Ascending aorta (tissue), 2 donors: ENCODE measurements at places on chromosomes 7 and 10. TPM values are rescaled to one million over a fixed set of nuclear protein-coding genes. Genes with fewer than 3 reads are reported as not detected.

The OR9A2 gene
- not detected for total RNA-seq

The CDC14C gene
- not detected for total RNA-seq

GRCh38 chr10:33315891-33316290 lies 18.6 kb downstream of the NRP1 start:
- H3K27me3 ChIP-seq: no peaks in the 10 kb centered on the region
- H3K4me1 ChIP-seq: no peaks in the 10 kb centered on the region
- no peak overlapping the region for H3K27ac ChIP-seq

GRCh38 chr10:47049056-47049851 lies 138.0 kb downstream of the PTPN20 start:
- H3K4me3 ChIP-seq: no peak overlapping the region
- peak overlapping the region; percentile 82 for H3K27ac ChIP-seq
- H3K27me3 ChIP-seq: no peaks in the 10 kb centered on the region
- H3K36me3 ChIP-seq: no peaks in the 10 kb centered on the region
- H3K4me1 ChIP-seq: peaks cover 20% of the 10 kb centered on the region

DNA sequence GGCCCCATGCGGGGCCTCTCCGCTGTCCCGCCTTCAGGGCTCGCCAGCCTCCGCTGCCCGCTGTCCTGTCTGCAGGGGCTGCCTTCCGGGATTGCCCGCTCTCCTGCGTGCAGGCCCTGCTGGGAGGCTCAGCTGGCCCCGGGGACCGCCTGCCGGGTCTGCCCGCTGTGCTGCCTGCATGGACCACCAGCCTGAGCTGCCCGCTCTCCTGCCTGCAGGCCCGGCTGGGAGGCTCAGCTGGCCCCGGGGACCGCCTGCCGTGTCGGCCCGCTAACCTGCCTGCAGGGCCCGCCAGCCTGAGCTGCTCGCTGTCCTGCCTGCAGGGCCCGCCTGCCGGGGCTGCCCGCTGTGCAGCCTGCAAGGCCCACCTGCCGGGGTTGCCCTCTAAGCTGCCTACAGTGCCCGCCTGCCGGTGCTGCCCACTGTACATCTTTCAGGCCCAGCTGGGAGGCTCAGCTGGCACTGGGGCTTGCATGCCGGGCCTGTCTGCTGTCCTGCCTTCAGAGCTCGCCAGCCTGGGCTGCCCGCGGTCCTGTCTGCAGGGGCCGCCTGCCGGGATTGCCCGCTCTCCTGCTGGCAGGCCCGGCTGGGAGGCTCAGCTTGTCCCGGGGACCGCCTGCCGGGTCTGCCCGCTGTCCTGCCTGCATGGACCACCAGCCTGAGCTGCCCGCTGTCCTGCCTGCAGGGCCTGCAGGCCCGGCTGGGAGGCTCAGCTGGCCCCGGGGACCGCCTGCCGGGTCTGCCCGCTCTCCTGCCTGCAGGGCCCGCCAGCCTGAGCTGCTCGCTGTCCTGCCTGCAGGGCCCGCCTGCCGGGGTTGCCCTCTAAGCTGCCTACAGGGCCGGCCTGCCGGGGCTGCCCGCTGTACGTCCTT lies 165.1 kb downstream of the GLRX3 start:
- no peak overlapping the region for H3K4me3 ChIP-seq
- no peaks in the 10 kb centered on the region for H3K36me3 ChIP-seq
- no peaks in the 10 kb centered on the region for H3K4me1 ChIP-seq
- no peaks in the 10 kb centered on the region for H3K27me3 ChIP-seq

DNA sequence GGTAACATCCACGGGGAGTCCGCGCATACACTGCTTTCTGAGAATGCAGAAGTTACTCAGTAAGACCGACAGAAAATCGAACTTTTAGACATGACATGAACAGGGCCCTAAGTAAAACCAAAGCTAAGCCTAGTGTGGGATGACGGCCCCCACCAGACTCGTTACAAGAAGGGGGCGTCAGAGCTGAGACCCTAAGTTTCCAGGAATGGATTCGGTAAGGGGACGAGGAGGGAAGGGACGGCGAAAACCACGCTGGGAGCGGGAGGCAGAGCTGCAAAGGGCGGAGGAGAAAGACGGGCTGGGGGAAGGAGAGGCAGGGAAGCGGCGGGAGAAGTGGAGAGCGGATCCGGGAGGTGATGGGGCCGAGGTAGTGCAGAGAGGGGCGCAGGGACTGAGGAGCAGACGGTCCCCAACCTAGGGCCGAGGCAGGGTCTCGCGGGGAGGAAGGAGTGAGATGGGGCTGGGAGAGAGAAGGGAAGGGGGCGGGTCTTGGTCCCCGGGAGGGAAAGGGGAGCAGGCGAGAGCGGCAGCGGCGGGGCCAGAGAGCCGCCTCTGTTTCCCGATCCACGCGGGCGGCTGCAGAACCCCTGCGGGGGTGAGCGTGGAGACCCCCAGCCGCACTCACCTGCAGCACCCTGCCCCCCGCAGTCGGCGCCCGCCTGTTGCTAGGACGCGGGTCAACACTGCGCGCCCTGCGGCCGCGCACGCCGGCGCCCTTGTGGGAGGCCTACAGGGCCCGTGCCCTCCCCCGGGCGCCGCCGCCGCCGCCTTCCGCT lies 513 bp downstream of the ODAD2 start:
- H3K4me1 ChIP-seq: no peaks in the 10 kb centered on the region
- H3K36me3 ChIP-seq: no peaks in the 10 kb centered on the region
- no peaks in the 10 kb centered on the region for H3K27me3 ChIP-seq
- no peak for DNase-seq

DNA sequence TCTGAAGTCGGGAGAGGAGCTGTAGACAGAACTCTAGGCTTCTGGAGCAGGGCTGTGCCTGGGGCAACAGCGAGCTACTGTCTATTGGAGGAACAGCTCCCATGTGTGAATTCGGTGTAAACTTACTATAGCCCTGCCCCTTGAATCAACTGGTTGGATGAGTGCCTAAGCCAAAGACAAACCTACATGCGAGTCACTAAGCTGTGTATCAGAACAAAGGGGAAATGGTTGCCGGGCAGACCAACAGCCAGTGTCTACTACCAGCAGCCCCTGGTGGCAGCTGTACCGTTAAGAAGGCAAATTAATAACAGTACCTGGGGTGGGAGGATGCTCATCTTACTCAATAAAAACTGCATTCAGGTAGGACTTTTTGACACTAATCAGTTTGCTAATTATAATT lies 343.6 kb downstream of the ACTR3B start:
- no peaks in the 10 kb centered on the region for H3K36me3 ChIP-seq
- H3K4me1 ChIP-seq: no peaks in the 10 kb centered on the region
- H3K27ac ChIP-seq: no peak overlapping the region
- H3K4me3 ChIP-seq: no peak overlapping the region
- no peaks in the 10 kb centered on the region for H3K27me3 ChIP-seq

- H3K4me1 ChIP-seq: no peaks in the 10 kb centered on the region
- no peaks in the 10 kb centered on the region for H3K27me3 ChIP-seq
- no peak overlapping the region for H3K4me3 ChIP-seq
- peaks cover 27% of the 10 kb centered on the region for H3K36me3 ChIP-seq
- H3K27ac ChIP-seq: no peak overlapping the region
Measured at GRCh38 chr7:135205850-135206249, 5.5 kb downstream of the WDR91 start.

GRCh38 chr7:128935342-128935730 lies 2.4 kb upstream of the IRF5 start:
- H3K27me3 ChIP-seq: no peaks in the 10 kb centered on the region
- no peak for DNase-seq
- H3K27ac ChIP-seq: no peak overlapping the region
- no peaks in the 10 kb centered on the region for H3K36me3 ChIP-seq

DNA sequence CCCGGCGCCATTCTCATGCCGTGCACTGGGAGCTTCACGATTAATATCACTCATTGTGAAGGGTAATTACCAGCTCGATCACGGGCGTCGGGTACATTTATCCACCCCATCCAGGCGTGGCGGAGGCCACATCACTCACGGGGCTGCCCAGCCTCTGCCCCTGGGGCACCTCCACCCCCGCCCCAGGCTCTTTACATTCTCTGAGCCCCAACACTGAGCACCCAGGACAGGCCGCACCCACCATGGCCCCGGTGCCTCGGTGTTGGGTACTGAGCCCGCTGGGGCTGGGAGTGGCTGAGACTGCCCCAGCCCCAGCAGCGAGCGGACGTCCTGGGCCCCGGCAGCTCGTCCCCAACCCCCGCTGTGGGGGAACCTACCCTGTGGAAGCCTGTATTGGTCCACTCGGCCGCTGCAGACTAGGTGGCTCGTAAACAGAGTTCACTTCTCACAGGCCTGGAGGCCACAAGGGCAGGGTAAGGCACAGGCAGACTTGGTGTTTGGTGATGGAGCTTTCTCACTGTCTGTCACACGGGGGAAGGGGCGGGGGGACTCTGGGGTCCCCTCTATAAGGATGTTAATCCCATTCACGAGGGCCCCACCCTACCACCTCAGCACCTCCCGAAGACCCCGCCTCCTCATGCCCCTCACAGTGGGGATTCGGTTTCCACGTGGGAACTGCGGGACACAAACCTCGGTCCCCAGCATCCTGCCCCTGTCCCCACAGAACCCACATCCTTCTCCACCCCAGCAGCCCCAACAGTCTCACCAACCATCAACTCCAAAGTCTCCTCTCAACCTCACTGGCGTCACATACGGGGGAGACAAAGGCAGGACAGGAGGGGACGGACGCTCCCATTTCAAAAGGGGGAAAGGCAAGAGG lies 184.1 kb downstream of the ELFN1 start:
- H3K27ac ChIP-seq: no peak overlapping the region
- no peak for DNase-seq
- no peaks in the 10 kb centered on the region for H3K36me3 ChIP-seq
- no peaks in the 10 kb centered on the region for H3K27me3 ChIP-seq
- no peak overlapping the region for H3K4me3 ChIP-seq
- H3K4me1 ChIP-seq: no peaks in the 10 kb centered on the region

DNA sequence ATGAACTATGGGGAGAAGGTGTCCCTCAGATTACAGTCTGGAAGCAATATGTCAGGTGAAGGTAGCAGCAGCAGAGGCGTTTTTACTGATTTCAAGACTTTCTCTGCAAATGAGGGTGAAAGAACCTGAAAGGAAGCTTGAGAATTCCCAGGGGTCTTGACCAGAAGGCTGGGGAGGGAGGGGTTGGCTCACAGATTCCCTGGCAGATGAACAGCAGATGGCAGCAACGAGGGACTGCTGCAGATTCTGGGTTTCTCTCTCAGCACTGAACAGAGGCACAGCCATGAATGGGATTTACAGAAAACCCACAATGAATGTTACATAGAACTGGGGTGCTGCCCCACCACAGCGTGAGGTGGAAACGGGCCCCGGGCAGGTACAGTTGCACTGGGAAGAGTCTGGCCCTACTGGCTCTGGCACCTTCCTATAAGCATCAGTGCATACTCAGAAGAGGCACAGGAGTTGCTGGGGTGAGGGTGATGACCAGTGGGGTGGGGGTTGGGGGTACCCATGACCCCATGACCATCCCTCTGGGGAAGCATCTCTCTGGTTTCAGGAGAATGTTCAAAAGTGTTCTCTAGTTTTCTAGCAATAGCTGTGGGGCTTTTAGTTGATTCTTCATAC lies 317.8 kb downstream of the SH2D4B start:
- no peaks in the 10 kb centered on the region for H3K4me1 ChIP-seq
- H3K4me3 ChIP-seq: no peak overlapping the region

- no peak overlapping the region for H3K27ac ChIP-seq
- no peak for DNase-seq
- peaks cover 3% of the 10 kb centered on the region for H3K4me1 ChIP-seq
- no peak overlapping the region for H3K4me3 ChIP-seq
Measured at GRCh38 chr7:41449694-41450093, 253.2 kb downstream of the INHBA start.

DNA sequence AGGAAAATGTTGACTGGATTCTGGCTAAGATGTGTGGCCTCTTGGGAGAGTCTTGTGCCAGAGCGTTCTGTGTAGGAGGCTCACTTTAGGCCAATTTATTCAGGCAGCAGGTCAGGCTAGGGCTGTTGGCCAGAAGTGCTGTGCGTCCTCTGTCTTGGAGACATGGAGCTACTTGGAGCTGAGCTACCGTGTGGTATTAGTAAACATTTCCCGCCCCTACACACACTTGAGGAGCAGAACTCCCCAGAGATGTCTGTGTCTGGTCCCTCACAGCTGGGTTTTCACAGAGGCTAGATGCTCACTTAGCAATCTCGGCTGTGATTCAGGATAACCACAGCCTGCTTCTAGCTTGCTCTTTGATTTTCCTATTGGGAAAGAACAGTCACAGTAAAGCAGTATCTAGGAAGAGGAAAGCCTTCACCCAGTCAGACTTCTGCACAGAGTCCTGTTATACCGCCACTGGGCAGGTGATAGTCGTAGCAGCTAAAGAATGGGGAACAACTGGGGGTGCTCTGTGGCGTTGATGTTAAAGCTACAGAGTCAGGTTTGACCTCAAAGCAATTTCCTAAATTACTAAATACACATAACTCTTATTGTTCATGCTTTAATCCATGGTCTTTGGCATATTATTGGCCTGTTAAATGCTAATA lies 86.7 kb downstream of the MDFIC start:
- peak; percentile 78 for DNase-seq
- H3K4me3 ChIP-seq: no peak overlapping the region
- H3K36me3 ChIP-seq: no peaks in the 10 kb centered on the region
- no peaks in the 10 kb centered on the region for H3K27me3 ChIP-seq

DNA sequence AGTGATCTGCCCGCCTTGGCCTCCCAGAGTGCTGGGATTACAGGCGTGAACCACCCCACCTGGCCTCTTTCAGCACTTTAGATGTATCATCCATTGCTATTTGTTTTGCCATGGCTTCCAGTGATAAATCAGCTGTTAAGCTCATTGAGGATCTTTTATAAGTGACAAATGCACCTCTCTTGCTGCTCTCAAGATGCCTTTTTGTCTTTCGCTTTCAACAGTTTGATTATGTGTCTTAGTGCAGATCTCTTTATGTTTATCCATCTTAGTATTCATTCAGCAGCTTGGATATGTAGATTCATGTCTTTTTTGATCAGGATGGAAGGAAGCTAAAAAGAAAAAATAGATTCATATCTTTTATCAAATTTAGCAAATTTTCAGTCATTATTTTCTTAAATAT lies 105.6 kb downstream of the MAPK8 start:
- H3K36me3 ChIP-seq: peaks cover 6% of the 10 kb centered on the region
- H3K27me3 ChIP-seq: no peaks in the 10 kb centered on the region
- H3K4me3 ChIP-seq: no peak overlapping the region
- no peak for DNase-seq
- H3K27ac ChIP-seq: no peak overlapping the region

DNA sequence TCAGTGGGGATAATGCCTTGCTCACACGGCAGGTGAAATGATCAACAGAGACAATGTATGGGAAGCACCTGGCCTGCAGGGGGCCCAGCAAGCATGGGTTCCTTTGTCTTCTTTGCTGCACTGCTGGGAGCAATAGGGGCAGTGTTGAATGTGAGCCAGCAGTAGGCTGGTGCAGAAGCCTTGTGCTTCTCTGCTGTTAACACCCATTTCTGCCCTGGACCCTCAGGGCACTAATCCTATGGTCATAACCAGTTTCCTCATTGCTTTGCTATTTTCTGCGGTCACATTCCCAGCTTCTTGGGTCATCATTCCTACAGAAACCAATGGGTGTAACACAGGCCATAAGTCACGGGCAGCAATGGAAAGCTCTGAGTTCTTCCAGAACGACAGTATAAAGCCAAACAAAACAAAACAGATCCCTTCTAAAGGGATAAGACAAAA lies 10.9 kb upstream of the LGI1 start:
- peaks cover 7% of the 10 kb centered on the region for H3K4me1 ChIP-seq
- no peak overlapping the region for H3K27ac ChIP-seq
- no peak overlapping the region for H3K4me3 ChIP-seq
- no peak for DNase-seq
